Naive thymus-derived CD4-positive, alpha-beta T cell (primary cell): ENCODE measurements at places on chromosomes 1 and 21. TPM values are rescaled to one million over a fixed set of nuclear protein-coding genes. Genes with fewer than 3 reads are reported as not detected.

The NBPF14 gene
- 30.6 TPM for total RNA-seq

The ZYG11A gene
- total RNA-seq, result not detected

The TNFRSF8 gene
- total RNA-seq, result not detected

The HSD17B7 gene
- 19.3 TPM for total RNA-seq

The CHODL gene
- not detected for total RNA-seq

The AADACL3 gene
- total RNA-seq, result not detected
